Activated T-cell treated with anti-CD3 and anti-CD28 coated beads for 1 hour (primary cell): ENCODE measurements at places on chromosomes 1 and 21.

DNA sequence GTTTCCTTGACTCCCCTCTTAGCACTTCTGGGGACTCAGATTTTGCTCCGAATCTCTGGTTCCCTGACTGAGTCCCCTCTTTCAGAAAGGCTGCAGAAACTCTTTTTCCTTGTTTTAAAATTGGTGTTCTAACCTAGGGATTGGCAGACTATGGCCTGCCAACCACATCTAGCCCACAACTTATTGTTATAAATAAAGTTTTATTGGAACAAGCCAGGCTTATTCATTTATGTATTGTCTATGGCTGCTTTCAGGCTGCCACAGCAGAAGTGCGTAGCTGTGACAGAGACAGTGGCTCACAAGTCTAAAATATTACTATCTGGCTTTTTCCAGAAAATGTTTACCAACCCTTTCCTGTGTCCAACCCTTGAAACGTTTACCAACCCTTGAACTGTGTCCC lies 81.7 kb downstream of the IER5 start:
- no peak for DNase-seq

GRCh38 chr1:78722947-78723346 lies 73.3 kb downstream of the IFI44 start:
- no peak for DNase-seq

GRCh38 chr1:153936011-153936802 lies 10.3 kb downstream of the DENND4B start:
- DNase-seq, result no peak

DNA sequence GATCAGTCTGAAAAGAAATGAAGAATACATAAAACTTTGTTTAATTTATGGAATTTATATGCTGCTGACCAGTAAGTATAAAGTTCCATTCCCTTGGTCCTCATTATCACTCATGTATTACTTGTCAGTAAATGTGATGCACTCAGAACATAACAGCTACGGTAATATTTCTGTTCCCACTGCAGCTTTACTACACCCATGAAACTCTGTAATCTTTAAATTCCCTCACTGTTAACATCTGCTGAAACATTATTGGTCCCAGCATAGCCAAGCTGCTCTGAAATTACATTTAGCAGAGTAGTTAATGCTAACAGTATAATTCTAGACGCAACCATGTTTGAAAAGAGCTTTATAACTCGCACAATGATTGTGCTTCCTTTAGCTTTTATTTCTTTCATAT lies 238.4 kb downstream of the GPATCH2 start:
- DNase-seq, result no peak

DNA sequence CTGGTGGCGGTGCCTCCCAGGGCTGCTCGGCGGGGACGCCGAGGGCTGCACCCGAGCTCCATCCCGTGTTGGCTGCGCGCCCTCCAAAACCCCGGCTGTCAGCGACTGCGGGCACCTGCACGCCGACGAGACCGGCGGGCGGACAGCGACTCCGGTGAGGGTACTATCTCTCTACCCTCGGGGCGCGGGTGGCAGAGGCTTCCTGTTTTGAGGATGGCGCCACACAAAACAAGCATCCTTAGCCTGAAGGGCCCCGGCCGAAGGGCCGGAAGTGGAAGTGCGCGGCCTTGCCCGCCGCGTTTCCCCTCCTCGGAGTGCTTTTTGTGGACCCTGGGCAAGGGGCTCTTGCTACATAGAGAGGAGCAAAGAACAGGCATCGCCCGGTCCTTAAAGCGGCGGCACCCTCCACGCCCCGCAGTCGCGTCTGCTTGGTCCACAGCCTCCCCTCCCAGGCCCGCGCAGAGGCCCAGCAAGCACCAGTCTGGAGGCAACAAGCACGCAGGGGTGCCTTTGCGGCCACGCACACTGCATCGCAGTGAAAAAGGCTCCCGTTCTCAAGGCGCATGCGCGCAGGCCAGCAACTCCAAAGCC lies 561 bp upstream of the COQ8A start:
- peak; percentile 56 for DNase-seq

GRCh38 chr21:44888581-44889550 lies 15.4 kb upstream of the PTTG1IP start:
- DNase-seq, result no peak

DNA sequence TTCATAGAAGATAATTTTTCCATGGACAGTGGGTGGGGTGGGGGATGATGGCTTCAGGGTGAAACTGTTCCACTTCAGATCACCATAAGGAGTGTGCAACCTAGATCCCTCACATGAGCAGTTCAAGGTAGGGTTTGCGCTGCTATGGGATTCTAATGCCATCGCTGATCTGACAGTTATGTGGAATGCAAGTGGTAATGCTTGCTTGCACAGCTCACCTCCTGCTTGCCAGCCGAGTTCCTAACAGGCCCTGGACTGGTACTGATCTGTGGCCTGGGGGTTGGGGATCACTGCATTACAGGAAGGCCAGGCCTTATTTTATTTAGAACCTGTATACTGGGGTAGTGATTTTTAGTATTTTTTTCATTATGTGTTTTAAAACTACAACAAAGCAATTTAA lies 22.0 kb downstream of the MAN1A2 start:
- no peak for DNase-seq

DNA sequence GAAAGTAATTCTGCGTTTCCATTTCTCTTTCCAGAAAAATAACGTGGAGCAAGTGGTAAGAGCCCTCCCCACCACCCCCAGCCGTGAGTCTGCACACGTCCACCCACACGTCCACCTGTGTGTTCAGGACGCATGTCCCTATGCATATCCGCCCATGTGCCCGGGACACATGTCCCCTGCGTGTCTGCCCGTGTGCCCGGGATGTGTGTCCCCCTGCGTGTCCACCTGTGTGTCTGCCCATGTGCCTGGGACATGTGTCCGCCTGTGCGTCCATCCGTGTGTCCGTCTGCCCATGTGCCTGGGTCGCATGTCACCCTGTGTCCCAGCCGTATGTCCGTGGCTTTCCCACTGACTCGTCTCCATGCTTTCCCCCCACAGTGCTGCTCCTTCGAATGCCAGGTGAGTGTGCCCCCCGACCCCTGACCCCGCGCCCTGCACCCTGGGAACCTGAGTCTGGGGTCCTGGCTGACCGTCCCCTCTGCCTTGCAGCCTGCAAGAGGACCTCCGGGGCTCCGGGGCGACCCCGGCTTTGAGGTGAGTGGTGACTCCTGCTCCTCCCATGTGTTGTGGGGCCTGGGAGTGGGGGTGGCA lies 5.6 kb downstream of the COL6A1 start:
- no peak for DNase-seq
